ENCODE measurements at places on chromosomes 2 and 18. TPM values are rescaled to one million over a fixed set of nuclear protein-coding genes. Genes with fewer than 3 reads are reported as not detected.

DNA sequence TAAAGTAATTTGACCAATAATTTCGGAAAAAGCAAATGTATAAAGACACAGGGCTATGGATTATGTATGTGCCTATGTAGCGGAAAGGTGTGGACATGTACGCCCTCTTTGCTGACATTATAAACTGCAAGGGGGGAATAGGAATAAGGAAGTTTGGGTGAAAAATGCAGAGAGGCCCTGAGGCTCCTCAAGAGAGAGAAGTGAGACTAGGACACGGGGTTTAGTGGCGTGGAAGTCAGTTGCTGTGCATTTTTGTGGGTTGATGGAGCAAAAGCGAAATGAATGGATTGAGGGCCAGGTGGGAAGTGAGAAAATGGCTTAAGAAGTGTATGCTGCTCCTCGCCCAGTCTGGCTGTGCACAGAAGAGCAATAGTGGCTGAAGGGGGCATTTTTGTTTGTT, 96.2 kb upstream of the B3GNT7 start:
- DNase-seq: no peak

GRCh38 chr2:98757904-98758421, 27.0 kb upstream of the MGAT4A start:
- DNase-seq: peak; percentile 80

DNA sequence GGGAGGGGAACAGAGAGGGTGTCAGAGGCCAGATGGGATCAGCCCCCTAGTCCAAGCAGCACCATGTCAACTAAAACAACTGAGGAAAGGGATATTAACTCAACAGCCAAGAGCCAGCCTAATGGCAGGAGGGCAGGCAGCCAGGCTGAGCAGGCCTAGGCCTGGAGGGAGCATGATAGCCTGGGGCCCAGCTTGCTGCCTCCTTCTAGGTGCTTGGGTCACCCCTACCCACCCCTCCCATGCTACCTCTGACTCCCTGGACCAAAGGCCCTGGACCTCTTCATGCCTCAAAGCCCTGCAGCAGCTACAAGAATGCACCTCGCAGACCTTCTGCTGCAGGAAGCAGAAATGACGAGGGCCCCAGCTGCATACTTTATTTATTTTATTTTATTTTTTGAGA, 22.1 kb upstream of the TNS1 start:
- no peak for DNase-seq

DNA sequence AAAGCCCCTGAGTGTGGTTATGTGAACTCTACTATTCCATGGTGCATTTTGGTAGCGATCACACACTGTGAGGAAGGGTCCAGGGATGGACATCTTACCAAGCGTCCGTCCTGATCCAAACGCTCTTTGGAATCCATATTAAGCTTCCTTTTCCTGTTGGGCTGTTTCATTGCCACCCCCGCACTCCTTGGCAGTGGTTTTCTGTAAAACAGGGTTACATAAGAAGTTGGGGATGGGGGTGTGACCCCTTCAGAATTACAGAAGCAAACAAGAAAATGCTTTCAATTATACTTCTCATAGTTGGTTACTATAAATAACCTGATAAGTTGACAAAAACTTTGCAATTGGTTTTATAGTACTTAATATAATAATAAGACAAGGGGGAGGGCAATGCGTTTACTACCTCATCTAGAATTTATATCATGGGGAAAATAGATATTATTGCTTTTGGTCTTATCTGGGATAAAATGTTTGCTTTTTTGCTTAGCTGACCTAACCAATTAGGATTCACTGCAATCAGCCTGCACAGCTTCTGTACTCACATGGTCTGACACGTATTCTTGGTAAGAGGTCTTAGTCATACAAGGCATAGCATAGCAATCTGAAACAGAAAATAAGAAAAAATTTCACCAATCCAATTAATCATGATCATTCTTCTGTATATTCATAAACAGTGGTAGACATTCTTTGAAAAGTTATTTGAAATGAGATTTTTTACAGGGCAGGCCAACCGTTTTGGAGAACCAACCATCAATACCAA, 103.1 kb downstream of the L3MBTL4 start:
- DNase-seq: no peak

- DNase-seq: no peak
Observed at GRCh38 chr2:78718473-78718872, 307.0 kb upstream of the REG3G start.

DNA sequence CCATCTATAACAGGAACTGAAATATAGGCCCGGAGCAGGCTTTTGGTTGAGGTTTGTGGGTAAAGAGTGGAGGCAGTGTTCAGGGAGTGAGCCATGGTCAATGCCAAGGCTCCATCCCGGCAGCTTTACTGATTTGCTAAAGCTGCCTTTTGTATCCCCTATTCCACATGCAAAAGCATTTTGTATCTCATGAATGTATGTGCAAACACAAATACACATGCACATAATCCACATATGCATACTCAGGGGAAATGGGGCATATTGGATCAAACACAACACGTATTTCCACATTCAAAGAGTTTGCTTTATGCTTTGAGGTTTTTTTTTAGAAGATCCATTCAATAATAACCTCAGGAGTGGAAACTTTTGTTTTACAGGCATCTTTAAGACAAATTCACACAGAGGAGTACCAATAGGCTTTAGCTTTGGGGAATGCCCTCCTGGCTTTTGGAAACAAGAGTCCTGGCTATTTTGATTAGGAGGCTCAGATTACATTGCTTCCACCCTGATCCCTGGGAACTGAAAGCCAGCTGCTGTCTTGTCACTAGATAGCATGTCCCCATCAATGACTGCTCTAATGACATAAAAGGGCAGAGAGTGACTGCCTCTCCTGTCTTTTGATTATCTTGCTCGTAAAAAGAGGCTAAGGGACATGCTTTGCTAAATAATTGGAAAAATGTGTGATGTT, 263.2 kb downstream of the EN1 start:
- DNase-seq: no peak

GRCh38 chr2:10057231-10058107, 14.1 kb downstream of the KLF11 start:
- no peak for DNase-seq

GRCh38 chr2:219157396-219157795, 3.2 kb downstream of the NHEJ1 start:
- no peak for DNase-seq

- DNase-seq: no peak
Observed at GRCh38 chr2:120052597-120052996, 39.7 kb downstream of the EPB41L5 start.

DNA sequence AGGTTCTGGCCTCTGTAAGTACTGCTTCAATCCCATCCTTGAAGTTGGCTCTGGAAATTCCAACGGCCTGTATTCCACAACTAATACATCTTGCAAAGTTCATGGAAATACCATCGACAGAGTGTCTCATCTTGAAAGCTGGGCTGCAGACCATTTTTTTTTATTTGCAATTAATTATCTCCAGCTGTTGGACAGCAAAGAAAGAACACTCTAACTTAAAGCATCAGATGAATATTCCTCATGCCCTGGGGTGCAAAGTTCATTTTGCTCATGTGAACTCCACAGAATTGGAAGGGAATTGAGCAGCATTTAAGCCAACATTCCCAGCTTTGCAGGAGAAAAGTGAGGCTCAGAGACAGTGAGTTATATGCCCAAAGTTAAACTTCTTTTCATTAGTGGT, 96.5 kb upstream of the PIEZO2 start:
- DNase-seq: no peak

GRCh38 chr2:25712455-25712854, 39.1 kb upstream of the DTNB start:
- DNase-seq: no peak

DNA sequence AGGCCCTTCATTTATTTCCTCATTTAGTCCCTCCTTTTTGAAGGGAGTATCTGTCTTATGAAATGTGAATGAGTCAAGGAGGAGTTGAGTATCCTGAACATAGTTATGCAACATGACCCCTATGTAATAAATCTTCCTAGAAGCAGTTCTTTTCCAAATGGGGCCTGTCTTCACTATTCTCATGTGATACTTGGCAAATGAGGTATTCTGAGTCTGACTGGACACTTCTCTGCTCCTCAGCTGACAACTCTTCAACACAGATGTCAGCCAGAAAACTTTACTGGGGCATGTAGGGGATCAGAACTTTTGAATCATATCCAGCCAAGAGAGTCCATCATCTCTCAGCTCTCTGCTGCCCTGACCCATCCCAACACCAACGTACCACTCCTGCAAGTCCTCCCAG, 291.6 kb downstream of the ZNF385B start:
- DNase-seq: no peak

GRCh38 chr2:143840601-143841000, 679.3 kb downstream of the ZEB2 start:
- no peak for DNase-seq

GRCh38 chr2:45856391-45857274, 205.2 kb downstream of the PRKCE start:
- no peak for DNase-seq

- DNase-seq: no peak
Observed at GRCh38 chr2:119674711-119675500, 4.1 kb upstream of the TMEM177 start.

GRCh38 chr18:61502472-61502871, 169.2 kb downstream of the CDH20 start:
- peak; percentile 2 for DNase-seq

- DNase-seq: no peak
Observed at GRCh38 chr2:37730037-37730818, 58.8 kb upstream of the CDC42EP3 start.

- DNase-seq: no peak
Observed at GRCh38 chr2:212958757-212959295, 192.6 kb downstream of the IKZF2 start.

DNA sequence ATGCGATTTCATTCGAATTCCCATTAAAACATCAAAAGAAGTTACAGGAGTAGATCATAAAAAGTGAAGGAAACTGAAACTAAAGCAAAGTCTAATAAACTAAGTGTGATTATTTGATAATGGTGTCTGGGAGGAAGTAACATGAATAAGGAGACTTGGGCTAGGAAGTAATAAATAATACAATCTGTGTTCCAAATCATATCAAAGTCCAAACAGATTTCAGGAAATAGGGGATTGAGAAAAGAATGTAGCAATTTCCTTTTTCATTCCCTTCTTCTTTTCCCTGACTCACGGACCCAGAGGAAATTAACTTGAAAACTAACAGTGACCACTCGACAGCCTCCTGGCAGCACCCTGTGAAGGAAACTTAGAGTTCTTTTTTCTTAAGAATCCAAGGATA, 758.4 kb upstream of the GCFC2 start:
- no peak for DNase-seq

DNA sequence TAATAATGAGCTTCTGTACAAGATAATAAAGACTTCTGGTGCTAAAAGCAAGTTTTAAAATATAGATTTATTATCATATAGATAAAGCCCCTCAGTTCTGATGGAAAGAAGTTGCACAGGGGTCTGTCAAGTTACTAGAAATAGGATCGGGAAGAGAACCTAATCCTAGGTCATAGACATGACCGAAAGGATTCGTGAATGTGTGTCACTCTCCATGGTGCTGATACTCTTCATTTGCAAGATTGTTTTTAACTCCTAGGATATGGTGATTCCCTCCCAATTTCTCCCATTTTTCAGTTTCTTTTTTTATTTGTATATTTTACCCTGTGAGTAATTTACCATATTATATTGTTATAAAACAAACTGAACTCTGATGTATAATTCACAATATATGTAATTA, 58.9 kb upstream of the CTNNA2 start:
- no peak for DNase-seq

- no peak for DNase-seq
Observed at GRCh38 chr2:19478409-19478808, 120.0 kb upstream of the OSR1 start.

DNA sequence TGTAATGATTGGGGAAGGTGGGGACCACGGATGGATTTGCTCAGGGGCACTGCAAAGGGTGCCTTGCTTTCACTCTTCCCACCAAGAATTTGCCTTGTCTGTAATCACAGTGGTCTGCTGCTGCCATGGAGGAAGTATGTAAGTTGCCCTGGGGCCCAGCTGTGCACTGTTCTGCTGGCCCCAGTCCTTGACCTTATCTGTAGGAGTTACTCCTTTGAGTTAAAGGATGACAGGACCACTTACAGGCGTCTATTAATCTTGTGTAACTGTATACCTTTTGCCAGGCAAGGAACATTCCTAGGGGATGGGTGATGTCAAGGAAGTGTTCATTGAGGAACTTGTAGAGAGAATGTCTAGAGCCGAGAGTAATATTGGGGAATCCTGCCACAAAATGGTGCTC, 212.8 kb upstream of the LRRTM1 start:
- no peak for DNase-seq

DNA sequence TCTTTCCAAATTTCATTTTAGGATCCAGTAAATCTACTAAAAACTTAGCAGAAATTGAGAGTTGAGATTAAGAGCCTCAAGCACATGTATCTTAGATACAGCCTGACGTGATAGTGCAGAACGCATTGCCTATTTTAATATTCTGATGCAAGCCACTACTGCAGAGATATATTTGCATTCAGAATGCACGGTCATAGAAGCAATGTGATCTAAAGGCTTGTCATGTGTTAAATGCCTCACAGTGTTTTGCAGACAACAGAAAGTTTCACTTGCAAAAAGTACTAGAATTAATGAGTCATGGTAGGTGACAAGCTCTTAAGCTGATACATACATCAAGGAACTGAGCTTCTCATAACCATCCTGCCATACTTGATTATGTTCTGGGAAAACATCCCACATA, 886.7 kb upstream of the CHAC2 start:
- DNase-seq: no peak

- no peak for DNase-seq
Observed at GRCh38 chr2:213261715-213262114, 22.5 kb upstream of the SPAG16 start.

GRCh38 chr2:238873841-238874240, 26.0 kb downstream of the TWIST2 start:
- DNase-seq: no peak

The AGXT gene
- not detected for total RNA-seq

The PDK1 gene
- total RNA-seq: 33.3 TPM

The FAM110C gene
- 6.1 TPM for total RNA-seq

The GCKR gene
- not detected for total RNA-seq

The SEPTIN10 gene
- 64.0 TPM for total RNA-seq

The ANKRD30BL gene
- total RNA-seq: not detected

The TGFA gene
- 40.1 TPM for total RNA-seq

The BUB1 gene
- 85.9 TPM for total RNA-seq

The SIX2 gene
- total RNA-seq: 3.1 TPM

The FZD7 gene
- total RNA-seq: 34.8 TPM

The INO80D gene
- total RNA-seq: 4.0 TPM

The TMEM182 gene
- total RNA-seq: 3.5 TPM

The RSAD2 gene
- total RNA-seq: under 0.01 TPM

The CNDP1 gene
- not detected for total RNA-seq

The LIPG gene
- total RNA-seq: 173 TPM

The FAM237A gene
- not detected for total RNA-seq

The RGPD3 gene
- total RNA-seq: 0.29 TPM

Measured in epithelial cell of proximal tubule (primary cell).